ENCODE measurements at places on chromosomes 3 and 15.

- no peak for DNase-seq
Observed at GRCh38 chr3:148379763-148380382, 317.8 kb upstream of the AGTR1 start.

DNA sequence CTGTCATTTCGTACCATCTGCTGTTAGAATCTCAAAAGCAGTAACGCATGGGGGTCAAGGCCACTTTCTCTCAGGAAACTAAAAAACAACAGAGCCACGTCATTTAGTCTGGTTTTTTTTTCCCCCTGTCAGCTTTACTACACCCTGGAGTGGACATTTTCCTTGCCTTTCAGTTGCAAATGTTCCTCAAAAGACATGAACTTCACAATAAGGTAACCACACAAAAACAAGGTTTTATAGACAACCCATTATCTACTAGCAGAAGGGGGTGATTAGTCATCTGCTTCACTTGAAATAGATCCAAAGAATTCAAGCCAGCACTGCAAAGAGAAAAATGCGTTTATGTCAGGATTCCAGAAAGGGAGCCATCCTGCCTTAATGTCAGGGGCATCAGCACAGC lies 171.8 kb upstream of the CDIN1 start:
- no peak for DNase-seq

GRCh38 chr3:57928511-57928910 lies 79.7 kb upstream of the FLNB start:
- no peak for DNase-seq

GRCh38 chr15:64464276-64465005 lies 4.1 kb downstream of the ZNF609 start:
- no peak for DNase-seq

GRCh38 chr3:66259566-66260255 lies 38.9 kb downstream of the SLC25A26 start:
- no peak for DNase-seq

GRCh38 chr3:114508976-114509375 lies 215.1 kb downstream of the TIGIT start:
- no peak for DNase-seq

GRCh38 chr3:111619833-111620232 lies 24.7 kb upstream of the ZBED2 start:
- DNase-seq, result no peak

GRCh38 chr3:72343078-72343477 lies 505.2 kb downstream of the SHQ1 start:
- DNase-seq, result no peak

DNA sequence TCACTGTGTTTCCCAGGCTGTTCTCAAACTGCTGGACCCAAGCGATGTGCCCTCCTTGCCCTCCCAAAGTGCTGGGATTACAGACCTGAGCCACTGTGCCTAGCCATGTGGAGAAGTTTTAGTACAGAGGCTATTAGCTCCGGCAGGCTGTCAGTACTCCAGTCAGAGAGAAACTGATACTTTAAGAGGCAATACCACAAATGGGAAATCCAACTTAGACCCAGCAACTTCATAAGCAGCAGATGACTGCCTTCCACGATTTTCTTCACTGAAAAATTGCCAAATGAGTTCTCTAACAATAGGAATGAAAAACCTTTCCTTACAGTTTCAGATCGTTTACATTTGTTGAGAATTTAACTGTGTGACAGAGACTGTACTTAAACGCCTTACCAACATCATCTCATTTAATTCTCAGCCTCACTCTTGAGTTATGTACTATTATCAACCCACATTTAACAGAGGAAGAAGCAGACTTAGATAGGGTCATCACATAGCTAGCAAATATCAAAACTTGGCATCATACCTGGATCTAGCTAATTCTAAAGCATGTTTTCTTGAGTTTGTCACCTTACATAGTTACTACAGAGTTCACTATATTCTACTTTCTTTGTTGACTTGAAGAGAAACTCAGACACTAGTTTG lies 127.4 kb downstream of the TCF12 start:
- no peak for DNase-seq

- DNase-seq, result no peak
Observed at GRCh38 chr3:19901337-19901736, 32.7 kb downstream of the EFHB start.

DNA sequence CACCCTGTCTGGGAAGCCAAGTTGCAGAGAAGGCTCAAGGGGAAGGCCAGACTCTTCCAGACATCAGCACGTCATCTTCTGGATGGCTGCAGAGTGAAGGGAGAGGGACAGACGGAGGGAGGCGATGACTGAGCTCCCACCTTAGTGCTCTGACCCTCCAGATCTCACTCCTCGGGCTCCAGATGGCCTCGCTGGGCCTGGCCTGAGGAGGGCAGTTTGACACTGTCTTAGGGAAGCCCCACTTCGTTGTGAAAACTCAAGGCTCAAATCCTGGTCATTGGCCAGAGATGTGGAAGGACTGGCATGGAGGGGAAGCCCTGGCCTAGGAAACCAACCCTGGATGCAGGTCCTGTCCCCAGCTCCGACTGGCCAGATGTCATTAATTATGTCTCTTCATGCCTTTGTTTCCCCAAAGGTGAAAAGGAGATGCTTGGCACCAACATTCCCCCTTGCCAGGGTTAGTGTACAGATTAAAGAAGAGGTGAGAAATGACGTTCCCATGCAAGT lies 70.4 kb downstream of the ADCY5 start:
- DNase-seq, result no peak

- no peak for DNase-seq
Observed at GRCh38 chr3:126746395-126747177, 42.5 kb downstream of the CHCHD6 start.

DNA sequence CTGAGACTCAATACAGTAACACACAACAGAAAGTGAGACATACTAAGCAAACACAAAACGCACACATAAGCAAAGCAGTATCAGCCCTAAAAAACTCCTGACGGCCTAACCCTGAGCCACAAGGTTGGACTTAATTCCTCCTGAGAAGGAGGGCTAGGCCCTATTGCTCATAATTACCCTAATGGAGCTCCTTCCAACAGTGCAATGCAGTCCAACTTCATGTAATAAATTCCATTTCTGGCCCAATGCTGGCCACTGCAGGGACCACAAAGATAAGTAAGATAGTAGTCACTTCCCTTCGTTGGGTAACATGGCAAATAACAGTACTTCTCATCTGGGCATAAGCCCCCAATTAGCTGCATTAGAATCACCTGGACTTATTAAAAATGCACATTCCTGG lies 4.2 kb downstream of the VPS39 start:
- no peak for DNase-seq

- DNase-seq, result no peak
Observed at GRCh38 chr3:139292711-139293664, 50.8 kb upstream of the MRPS22 start.

GRCh38 chr3:37228749-37229148 lies 54.4 kb upstream of the LRRFIP2 start:
- DNase-seq, result no peak

DNA sequence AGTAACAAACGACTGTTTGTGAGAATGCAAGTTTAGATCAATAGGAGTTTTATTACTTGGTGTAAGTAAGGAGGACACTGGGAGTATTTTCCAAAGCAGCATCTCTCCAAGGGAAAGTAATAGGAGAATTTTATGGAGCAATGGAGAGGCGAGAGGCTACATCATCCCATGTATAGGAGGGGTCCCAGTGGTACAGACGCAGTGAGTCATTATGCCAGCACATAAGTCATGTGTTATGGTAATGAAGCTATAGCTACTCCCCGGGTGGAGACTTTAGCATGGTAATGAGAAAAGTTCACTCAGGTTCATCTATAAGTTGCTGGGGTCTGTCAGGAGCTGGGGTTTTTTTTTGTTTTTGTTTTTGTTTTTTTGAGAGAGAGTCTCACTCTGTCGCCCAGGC lies 29.5 kb upstream of the ZNF445 start:
- DNase-seq, result no peak
